SK-N-MC (cell line): ENCODE measurements at places on chromosomes 11 and 22.

GRCh38 chr11:126452241-126453101 lies 97.0 kb downstream of the ST3GAL4 start:
- no peak for DNase-seq

- DNase-seq, result no peak
These were observed 1162.6 kb upstream of the TENM4 start for GRCh38 chr11:80603472-80603871.

GRCh38 chr22:31826443-31826842 lies 72.6 kb downstream of the DEPDC5 start:
- no peak for DNase-seq

DNA sequence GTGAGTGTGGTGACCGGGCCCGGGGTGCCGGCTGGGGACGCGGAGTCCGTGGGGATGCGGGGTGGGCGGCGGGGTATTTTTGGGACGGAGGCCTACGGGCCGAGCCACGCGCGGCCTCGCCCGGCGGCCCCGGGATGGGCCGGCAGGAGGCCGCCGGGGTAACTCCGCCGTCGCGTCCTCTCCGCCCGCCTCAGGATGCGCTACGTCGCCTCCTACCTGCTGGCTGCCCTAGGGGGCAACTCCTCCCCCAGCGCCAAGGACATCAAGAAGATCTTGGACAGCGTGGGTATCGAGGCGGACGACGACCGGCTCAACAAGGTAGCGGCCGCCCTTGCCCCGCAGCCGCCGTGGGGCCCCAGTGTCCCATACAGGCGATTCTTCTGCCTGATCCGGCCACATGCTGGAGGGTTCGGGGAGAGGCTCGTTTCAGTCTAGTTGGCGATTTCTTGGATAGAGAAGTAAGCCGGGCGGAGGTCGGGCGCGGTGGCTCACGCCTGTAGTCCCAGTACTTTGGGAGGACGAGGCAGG lies 337 bp downstream of the RPLP2 start:
- DNase-seq, result no peak

GRCh38 chr11:119361941-119362725 lies 15.6 kb upstream of the MFRP start:
- no peak for DNase-seq

DNA sequence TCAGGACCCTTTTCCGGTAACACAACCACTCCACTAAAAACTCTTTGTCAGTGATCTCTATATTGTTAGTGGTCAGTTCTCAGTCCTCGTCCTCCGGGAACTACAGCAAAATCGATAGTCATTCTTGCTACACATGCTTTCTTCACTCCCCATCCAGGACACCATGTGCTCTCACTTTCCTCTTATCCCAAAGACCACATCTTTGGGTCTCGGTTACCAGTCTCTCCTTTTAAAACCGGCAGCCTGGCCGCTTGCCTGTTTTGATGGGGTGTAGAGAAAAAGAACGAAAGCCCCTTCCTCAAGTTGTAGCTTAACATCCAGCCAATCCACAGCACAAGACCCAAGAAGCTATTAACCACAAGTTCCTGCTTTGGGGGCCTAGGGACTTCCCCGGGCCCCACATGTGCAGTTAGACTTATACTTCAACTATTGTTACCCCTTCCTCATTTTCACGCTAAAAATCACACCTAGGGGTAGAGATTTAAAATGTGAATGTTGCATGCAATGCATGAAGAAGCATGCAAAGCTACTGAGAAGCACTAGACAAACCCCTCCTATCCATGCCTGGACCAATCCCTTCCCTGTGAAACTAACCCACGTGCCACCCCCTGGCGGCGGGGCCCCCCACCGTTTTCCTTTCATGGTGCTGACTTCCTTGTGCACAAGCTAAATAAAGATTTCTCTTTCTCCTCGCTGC lies 1.5 kb upstream of the TOLLIP start:
- DNase-seq, result no peak

DNA sequence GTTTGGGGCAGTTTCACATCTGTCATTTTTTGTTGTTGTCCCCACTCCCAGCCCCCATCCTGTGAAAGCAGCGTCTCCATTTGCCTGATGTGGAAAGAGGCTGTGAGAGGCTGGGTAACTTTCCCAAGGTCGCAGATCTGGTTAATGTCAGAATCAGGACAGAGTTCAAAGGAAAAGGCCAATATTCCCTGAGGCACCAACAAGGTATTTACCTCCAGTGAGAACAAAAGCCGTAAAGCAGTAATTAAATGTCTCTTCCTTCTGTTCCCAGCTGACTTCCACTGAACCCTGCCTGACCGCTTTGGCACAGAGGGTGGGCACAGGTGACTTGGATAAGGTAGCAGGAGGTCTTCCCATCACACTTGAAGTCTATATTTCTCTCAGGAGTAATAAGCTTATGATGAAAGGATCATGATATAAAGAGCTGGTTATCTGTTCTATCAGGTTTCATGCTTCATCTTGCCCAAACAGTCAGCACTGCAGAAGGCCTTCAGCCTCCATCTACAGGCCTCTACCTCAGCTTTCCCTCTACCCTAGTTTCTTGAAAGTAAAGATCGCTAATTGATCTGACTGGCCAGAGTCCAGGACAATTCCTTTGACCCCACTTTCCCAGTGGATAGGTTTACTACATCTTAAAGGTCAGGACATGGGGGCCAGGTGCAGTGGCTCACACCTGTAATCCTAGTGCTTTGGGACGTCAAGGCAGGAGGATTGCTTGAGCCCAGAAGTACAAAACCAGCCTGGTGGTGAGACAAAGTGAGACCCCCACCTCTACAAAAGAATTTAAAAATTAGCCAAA lies 9.4 kb downstream of the C11orf91 start:
- no peak for DNase-seq

- DNase-seq, result no peak
These were observed 490.4 kb downstream of the MN1 start for GRCh38 chr22:27310966-27311697.

GRCh38 chr11:12410006-12410728 lies 32.8 kb downstream of the PARVA start:
- no peak for DNase-seq

DNA sequence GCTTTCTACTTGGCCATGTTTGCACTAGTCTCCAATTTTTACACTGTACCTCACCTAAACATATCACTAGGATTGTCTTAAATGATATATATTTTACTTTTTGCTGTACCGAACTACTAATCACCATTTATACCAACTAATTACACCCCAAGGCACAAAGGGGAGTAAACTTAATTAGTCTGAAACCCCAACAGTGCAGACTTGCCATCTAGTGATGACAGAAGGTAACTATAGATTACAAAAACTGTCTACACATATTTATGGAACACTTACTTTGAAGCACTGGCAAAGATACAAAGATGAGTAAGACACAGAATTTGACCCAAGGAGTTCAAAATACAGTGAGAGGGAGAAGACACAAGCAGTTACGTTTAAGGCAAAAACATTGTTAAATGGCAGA lies 139.7 kb downstream of the CNTN5 start:
- DNase-seq, result no peak

- no peak for DNase-seq
These were observed 15.8 kb downstream of the DGKZ start for GRCh38 chr11:46363031-46363407.

- no peak for DNase-seq
These were observed 111.5 kb downstream of the PKNOX2 start for GRCh38 chr11:125275905-125276618.

DNA sequence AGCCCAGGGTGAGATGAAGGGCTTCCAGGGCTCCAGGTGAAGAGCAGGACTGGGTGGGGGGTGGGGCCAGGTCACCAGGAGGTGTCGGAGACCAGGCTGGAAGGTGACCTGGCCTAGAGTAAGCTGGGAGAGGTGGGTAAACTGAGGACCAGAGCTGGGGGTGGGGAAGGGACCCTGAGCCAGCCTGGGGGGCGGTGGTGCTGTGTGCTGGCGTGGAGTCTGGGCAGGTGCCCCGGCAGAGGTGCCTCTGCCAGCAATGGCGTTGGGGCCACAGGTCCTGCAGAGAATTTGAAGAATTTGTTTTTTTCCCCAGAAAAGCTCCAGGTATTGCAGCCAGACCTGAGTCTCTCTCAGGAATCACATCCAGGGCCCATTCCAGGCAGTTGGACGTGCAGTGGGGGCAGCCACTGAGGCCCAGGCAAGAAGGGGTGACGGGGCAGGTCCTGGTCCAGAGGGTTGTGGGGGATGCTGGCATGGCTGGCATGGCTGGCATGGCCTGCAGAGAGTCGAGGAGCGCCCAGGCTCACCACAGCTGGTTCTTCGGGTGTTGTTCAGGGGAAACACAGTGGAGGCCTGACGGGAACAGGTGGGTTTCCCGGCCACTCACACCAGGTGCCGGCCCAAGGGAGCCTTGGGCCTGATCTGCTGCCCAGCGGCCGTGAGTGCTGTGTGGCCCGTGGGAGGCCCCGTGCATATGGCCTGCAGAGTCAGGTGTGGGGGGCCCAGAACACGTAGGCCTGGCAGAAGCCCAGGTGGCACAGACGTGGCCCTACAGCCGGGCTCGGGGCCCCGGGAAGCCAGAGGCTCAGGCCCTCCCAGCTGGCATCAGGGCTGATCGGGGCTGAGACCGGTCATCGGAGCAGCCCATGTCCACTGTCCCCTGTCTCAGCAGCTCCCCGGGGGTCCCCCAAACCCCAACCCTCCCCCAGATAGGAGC lies 6.4 kb upstream of the MUC6 start:
- no peak for DNase-seq

- DNase-seq, result no peak
These were observed 16.3 kb upstream of the GPR83 start for GRCh38 chr11:94417386-94417987.

DNA sequence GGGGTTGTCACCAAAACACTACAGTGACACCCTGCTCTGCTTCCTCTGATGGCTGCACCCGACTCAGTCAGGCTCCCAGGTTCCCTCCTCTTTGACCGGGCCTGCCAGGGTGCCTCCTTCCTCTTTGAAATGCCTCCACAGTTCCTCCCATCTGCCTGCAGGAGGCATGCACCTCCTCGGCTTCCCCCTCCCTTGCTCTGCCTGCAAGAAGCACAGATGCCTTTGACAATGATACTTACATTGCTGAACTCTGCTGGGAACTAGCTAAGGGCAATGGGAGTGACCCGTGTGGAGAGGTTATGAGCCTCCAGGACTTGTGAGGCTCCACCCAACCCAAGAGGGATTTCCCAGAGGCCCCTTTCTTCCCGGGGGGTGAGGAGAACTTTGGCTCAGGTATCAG lies 674.1 kb downstream of the OPCML start:
- no peak for DNase-seq

DNA sequence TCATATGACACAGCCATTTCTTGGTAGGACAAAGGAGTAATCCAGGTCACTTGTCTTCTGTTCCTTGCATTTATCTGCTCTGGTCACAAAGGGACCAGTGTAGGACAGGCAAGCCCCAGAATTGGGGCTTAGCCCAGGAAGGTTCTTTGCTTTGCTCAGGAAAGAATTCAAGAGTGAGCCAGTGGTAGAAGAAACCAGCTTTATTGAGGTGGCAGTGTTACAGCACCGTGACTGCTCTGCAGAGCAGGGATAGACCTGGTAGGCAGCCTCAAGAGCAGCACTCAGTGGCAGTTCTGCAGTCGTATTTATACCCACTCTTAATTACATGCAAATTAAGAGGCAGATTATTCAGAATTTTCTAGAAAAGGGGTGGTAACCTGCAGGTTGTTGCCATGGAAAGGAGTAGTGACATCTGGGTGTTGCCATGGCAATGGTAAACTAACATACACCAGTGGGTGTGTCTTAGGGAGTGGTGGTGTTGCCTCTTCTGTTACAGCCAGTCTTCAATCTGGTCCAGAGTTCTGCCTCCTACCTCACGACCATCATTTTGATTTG lies 84.9 kb upstream of the RAB1B start:
- no peak for DNase-seq

DNA sequence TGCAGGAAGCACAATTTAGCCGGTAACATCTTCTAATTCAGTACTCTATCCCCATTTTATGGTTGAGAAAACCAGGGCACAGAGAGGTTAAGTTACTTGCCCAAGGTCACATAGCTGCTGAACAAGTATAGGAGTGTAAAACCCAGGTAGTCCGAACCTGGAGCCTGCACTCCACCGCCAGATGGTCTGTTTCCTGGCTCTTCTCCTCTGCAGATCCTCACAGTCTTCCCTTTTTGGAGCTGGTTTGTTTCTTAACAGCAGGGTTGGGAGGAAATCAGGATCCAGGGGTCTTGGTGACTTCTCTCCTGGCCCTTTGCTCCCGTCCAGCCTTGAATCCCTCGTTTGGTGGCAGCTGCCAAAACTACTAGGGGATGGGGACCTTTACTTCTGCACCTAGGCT lies 12.0 kb downstream of the TSPAN18 start:
- no peak for DNase-seq

- DNase-seq, result no peak
These were observed 7.1 kb upstream of the ATG16L2 start for GRCh38 chr11:72807021-72807693.

- DNase-seq, result no peak
These were observed 9.0 kb upstream of the NUCB2 start for GRCh38 chr11:17267576-17267975.

- no peak for DNase-seq
These were observed 8.2 kb downstream of the FSHB start for GRCh38 chr11:30239025-30239424.

DNA sequence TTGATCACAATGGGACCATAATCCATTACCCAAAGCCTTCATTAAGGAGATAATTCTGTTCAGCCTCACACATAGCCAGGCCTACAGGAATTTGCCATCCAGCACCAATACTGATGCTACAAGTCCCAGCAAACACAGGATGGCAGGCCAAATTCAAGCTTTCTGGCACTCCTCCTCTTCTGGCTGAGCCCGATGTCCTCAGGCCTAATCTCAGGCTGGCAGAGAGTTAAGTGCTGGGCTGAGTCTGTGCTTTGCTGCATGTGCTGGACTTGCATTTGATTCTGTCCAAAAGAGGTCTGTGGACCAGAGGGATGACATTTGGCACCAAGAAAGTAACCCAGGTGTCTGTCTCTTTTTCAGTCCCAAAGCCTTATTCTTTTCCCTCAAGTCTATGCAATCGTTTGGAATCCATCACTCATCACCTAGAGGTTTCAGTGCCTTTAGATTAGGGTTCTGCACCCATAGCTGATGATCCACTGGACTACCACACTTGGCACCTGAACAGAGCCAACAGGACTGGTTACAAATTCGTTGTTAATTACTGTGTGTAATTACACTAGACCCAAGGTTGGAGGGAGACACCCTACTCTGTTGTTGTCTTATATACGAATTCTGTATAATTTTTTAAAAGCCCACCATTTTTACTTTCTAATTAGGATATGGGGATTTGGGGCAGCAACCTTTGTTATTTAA lies 19.4 kb upstream of the LIN7C start:
- no peak for DNase-seq

GRCh38 chr11:11786234-11786633 lies 55.5 kb upstream of the USP47 start:
- no peak for DNase-seq

DNA sequence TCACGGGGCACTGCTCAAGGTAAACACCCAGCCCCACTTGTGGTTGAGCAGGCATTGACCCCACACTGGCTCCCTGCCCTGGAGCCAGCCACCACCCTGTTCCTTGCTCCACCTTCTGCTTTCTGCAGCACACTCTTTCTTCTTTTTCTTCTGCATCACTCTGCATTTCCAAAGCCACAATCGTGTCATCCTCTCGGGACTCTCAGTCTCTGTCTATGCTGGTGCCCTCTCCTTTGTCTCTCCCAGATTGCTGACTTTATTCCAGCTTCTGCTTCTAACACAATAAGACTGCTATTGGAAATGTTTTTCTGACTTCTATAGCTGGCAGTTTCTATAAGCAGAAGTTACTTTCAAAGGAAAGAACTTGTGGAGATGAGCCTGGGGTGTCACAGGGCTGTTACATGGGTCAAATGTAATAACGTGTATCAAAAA lies 14.4 kb downstream of the GRAP2 start:
- DNase-seq, result no peak
